ENCODE measurements at places on chromosomes 5 and 9.

GRCh38 chr9:22395687-22396141 is 50.9 kb upstream of the DMRTA1 start:
- DNase-seq, result no peak

DNA sequence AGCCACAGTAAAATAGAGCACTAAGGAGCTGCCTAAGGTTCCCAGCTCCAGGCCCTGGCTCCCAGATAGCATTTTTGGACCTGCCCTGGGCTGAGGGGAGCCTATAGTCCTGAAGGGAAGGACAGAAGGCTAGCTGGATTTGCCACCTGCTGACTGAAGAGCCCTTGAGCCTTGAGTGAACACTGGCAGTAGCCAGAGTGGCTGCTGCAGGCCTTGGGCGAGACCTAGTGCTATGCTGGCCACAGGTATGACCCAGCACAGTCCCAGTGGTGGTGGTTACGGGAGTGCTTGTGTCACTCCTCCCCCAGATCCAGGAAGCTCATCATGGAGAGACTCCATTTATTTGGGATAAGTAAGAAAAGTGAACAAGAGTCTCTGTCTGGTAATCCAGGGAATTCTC is 10.3 kb upstream of the STX17 start:
- DNase-seq, result no peak

DNA sequence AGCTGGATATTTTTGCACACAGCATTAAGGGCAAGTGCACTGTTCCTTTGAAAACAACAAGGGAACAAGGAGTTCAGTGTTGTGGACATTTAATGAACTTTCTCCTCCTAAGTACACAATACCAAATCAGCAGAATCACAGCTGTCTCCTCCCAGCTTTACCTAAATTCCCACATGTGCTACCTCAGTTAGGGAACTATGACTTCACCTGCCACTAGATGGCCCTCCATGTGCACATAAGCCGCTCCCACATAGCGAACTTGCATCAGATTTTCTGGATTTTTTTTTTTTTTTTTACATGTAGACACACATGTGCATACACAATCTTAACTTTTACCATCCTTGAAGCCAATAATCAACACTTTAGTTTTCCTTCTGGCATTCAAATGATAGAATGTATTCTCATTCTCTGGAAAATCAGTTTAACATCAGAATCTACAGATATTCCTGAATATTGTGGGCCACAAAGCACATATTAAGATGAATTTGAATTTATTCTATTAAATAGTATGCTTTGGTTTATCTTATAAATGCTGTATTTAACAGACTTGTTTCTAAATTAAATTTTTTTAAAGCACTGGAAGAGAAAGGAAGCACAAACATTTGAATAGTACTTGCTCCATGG is 123.6 kb downstream of the PALM2AKAP2 start:
- peak; percentile 5 for DNase-seq

DNA sequence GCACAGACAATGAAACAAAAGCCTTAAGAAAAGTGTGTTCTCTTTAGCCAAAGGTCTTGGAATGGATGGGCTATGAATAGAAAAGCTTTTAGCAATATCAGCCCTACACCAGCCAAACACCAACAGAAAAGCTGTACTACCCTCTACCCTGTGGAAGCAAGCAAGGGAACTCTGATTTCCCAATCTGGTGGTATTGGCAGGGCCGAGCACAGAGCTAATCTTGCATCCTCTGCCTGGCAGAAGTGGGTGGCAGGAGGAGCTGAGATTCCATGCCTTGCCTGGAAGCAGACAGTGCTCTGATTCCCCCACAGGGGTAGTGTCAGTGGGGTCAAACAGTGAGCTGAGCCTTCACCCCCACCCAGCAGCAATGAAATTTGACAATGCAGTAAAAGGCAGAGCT is 29.6 kb upstream of the ZNF782 start:
- DNase-seq, result no peak

GRCh38 chr9:136327304-136327974 is at the start of gene GPSM1:
TSS of gene GPSM1 (plus strand) at chr9:136327539. CDS start at chr9:136327696, 157 bp downstream.
- DNase-seq, result no peak

DNA sequence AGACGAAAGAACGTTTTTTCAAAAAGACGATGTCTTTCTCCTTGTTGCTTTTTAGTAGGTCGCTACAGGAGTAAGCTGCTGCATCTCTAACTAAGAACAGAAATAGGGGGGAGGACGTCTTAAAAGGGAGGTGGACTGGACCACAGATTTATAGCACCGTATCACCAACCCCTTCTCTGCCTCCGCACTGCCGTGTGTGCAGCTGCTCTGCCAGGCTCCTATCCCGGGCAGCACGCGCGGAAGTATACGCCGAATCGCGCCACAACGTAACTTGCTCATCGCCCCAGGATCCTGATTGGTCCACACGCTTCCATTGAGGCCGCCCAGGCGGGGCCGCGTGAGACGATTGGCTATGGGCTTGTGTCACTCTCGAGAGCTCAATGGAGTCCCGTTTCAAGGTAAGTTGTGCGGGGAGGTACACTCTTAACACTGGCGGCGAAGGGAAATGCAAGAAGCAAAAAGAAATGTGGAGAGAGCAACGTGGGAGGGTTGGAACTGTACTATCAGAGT is at the start of gene ELAVL2:
Gene ELAVL2 (minus strand): TSS at position 121 of the 510 bp plus-strand sequence. CDS start 64,006 bp downstream, outside the sequence.
- no peak for DNase-seq

DNA sequence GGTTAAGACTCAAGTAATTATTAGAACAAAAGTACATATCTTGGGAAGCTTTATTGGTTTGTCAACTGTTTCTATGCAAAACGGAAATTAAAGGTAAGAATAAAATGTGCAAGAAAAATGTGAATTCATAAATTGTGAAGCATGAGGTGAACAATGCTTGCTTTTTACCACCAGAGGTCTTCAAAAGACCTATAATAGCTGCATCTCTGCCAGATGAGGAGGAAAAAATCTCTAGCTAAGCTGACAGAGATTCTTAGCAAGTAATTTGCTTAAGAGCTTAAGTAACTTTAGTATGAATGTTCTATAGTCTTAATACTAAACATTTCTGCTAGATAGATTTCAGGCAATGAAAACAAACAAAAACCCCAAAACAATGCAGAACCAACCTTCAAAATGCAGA is 54.1 kb downstream of the MRPS30 start:
- no peak for DNase-seq

- no peak for DNase-seq
Measured at GRCh38 chr5:116375926-116376325, 198.7 kb downstream of the SEMA6A start.

- DNase-seq, result no peak
Measured at GRCh38 chr9:109926421-109926869, 146.4 kb downstream of the PALM2AKAP2 start.

DNA sequence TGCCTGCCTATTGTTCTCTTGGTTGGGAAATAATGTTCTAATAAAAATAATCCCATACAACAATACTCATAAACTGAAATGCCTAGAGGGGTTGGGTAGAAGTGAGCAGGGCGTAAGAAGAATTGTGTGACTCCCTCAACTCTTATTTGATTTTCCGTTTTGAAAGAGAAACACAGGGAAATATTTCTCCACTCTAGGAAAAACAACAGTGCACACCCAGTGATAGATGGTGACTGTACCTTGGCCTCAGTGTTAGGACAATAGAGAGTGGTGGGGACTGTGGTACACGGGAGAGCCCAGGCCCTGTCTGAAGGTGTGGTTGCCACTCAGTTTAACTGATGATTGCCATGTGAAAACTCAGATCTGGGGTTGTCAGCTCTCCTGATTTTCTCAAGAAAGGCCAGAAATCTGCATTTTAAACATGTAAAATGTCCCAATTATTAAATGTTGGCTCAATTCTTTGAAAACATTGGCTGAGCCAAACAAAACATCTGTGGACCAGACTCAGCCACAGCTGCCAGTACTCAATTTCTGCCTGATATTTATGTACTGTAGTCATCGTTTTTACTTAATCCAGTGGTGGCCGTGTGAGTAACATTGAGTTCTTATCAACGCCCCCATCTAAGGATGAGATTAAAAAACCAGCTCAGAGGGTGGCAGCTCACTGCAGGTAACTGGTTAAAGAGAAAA is 103.8 kb upstream of the ZNF618 start:
- no peak for DNase-seq

GRCh38 chr9:75197561-75197960 is 109.2 kb downstream of the OSTF1 start:
- no peak for DNase-seq

DNA sequence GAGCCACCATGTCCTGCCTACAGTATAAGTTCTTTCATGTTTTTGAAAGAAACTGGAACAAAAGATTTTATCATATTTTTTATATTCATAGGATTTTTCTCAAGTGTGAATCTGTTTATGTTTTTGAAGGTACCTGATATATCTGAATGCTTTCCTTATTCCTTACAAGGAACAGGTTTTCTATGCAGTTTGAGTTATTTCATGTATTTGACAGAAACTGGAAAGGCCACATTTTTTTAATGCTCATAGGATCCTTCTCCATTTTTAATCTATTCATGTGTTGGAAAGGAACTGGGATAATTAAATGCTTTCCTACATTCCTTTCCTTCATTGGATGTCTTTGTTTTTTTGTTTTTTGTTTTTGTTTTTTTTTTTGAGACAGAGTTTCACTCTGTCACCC is 15.7 kb upstream of the FBXW2 start:
- DNase-seq, result no peak

- no peak for DNase-seq
Measured at GRCh38 chr5:133112026-133112660, 60.3 kb downstream of the HSPA4 start.

DNA sequence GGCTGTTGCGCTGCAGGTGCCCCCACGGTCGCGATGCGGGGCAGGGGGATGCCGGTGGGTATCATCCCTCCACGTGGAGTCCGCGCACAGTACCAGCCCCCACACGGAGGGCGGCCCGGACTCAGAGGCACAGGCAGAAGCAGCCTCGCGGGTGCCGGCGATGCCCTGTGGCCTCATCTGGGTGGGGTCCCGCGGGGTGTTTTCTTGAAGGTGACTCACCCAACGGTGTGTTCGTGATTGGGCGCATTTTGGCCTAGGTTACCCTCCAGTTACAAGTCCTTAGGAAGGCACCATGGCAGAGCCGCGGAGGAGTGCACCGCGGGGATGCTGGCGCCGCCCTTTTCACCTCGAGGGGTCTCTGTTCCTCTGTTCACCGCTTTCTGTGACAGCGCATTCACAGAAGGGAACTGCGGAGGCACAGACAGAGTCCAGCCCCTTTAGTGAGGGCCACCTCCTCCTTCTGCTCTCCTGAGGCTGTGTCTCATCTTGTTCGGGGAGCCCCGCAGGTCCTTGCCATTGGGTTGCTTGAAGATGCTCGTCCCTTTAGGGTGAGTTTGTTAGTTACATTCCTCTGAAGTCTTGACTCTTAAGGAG is 21.6 kb upstream of the EXOC3 start:
- DNase-seq, result no peak

GRCh38 chr5:123605822-123606221 is 93.8 kb downstream of the CSNK1G3 start:
- no peak for DNase-seq

GRCh38 chr9:89579741-89580385 is 24.9 kb upstream of the GADD45G start:
- no peak for DNase-seq

DNA sequence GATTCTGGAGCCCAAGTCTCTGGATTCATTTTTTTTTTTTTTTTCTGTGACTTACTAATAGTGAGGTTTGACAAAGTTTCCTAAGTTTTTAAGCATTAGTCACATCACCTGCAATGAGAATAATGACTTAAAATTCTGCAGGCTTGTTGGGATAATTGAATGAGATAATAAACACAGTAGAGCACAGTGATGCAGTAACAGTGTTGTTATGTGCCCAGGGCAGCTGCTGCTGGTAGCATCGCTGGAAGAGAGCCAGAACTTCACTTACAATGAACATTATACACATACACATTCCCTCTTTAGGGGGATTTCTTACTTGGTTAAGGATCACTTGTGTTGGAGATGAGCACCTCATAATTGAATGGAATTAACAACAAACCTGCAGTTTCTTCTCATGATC is 78.9 kb downstream of the ALDH7A1 start:
- DNase-seq, result no peak

DNA sequence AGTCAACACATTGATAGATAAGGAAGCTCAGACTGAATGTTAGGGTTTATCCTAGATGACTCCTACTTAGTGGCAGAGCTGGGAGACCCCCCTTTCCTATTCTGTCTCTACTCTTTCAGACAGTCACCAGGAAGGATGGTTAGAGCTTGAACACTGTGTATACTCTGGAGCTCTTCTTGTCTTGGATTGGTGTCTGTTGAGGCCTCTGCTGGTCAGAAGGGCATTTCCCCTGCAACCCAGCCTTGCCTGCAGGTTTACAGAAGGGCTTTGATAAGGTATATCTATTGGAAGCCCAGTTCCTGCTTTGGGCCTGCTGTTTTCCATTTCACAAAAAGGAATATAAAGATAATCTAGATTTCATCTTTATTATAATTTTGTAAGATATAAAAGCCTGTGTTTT is 71.8 kb downstream of the KDM4C start:
- no peak for DNase-seq

DNA sequence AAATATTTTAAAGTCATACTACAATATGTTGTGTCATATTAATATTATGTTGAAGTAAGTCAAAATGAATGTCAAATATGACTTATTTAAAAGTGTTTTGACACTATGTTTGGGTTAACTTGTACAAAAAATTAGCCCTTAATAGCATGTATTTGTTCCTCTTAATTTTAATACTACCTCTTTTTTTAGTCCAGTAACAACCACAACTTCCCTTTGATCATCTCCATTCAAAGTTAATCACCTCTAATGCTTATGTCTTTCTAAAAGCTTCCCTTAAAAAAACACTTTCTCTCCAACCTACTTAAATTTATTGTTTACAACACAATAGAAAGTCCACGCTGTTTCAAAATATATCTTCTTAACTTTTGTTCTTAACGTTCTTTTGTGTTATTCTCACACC is 9.6 kb downstream of the SLCO4C1 start:
- DNase-seq, result no peak

- DNase-seq, result no peak
Measured at GRCh38 chr9:106376689-106377088, 486.3 kb upstream of the ZNF462 start.

GRCh38 chr5:154238776-154239481 is 48.4 kb downstream of the GALNT10 start:
- no peak for DNase-seq

DNA sequence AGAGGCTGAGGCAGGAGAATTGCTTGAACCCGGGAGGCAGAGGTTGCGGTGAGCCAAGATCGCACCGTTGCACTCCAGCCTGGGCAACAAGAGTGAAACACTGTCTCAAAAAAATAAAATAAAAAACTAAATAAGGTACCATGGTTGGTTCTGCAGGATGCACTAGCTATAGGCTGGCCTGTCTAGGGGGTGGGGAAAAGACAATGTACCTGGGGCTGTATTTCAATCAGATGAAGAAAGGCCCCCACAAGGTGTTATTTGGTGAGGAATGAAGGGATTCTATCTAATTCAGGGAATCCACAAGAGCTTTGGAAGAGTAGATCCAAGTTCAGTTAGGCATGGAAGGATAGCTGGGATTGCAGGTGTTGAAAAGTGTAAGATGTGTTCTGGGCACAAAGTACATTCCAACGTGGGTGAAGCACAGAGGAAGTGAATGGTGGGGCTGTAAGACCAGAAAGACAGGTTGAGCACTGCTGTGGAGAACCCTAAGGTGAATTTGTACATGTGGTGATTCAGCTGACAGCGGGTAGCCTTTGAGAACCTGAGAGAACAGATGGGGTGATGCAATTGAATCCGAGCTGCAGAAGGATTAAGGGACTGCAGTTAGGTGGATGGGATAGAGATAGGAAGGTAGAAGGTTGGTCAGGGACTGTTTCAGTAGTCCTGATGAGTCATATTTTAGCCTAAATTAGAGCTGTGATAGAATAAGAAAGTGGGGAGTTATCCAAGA is 71.8 kb downstream of the CAST start:
- no peak for DNase-seq

- DNase-seq, result no peak
Measured at GRCh38 chr5:1492757-1493156, 31.0 kb downstream of the LPCAT1 start.

All from effector CD8-positive, alpha-beta T cell (primary cell).